ENCODE measurements at places on chromosomes 4 and X. TPM values are rescaled to one million over a fixed set of nuclear protein-coding genes. Genes with fewer than 3 reads are reported as not detected.

GRCh38 chrX:143873343-143873742 lies 10.5 kb upstream of the UBE2NL start:
- no peak for DNase-seq

DNA sequence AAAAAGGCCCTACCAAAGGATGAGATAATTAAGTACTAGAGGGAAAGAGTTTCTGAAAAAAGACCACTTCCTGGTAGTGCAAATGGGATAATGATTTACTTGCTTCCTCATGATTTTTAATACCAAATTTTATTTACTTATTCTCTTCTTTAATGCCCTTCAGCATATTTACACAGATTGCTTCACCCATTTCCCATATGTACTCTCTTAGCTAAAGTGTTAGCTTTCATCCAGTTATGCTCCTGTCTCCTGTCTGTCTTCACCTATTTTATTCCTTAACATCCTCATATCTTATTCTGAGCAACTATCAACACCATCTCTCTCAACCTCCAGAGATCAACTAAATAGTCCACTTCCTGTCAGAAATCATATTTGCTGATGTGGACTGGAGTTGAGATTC lies 183.2 kb upstream of the HS3ST1 start:
- no peak for DNase-seq

DNA sequence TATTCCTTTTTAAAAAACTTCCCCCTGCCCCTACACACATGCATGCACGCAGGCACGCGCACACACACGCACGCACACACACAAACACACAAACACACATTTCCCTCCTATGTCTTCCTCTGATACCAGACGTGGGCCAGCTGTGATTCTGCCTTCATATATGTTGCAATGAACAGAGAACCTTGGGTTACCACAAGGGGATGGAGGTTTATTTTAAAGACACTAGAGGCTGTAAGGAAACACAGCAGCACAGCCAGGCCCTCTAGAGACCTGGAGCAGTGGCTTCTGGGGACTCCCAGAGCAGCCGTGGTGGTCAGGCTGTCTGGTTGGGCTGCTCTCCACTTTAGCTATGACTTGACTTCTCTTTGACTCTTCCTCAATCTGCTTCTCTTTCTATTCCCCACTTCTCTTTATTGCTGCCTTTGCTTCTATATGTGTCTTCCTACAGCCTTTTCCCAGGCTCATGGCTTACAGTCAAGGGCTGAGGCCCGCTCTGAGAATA lies 3.2 kb upstream of the TLR10 start:
- DNase-seq, result peak; percentile 71

GRCh38 chrX:103817502-103817901 lies 14.6 kb downstream of the RAB9B start:
- DNase-seq, result no peak

DNA sequence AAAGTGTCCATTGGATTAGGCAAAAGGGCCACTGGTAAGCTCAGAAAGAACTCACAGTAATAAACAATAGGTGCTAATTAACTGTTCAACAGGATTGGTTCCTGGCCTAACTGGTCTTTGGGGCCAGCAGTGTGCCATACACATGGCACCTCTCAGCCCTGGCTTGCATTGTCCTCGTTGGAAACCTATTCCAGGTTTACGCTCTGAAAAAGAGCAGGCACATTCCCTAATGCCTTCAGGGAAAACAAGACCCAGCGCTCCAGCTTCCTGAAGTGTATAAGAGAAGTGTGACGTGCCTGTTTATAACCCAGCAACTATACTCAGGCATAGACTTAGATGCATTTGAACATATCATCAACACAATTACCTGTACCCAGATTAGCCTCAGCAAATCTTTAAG lies 51.9 kb upstream of the RBM47 start:
- DNase-seq, result no peak

GRCh38 chr4:153413842-153414241 lies 52.3 kb upstream of the TMEM131L start:
- DNase-seq, result no peak

- no peak for DNase-seq
Observed at GRCh38 chr4:20456407-20456806, 204.7 kb downstream of the SLIT2 start.

DNA sequence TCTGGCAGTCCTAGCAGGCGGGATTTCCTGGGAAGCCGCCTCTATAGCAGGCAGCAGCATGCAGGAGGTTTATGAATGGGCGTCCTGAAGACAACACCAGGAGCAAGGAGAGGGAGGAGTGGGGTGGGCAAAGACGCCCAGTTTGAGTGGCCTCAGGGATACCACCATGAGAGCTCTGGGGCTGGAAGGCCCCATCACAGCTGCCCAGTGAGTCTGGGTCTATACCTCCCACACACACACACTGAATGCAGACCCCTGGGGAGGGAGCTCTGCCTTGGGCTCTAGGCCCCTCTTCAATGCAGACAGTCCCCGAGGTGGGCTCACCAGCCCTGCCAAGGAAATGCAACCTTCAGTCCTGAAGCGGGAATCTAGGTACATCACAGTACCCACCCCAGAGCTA lies 98.6 kb downstream of the AFAP1 start:
- DNase-seq, result no peak

- no peak for DNase-seq
Observed at GRCh38 chrX:124736553-124737270, 390.3 kb downstream of the SH2D1A start.

GRCh38 chr4:6008766-6009385 lies 9.4 kb downstream of the C4orf50 start:
- DNase-seq, result no peak

DNA sequence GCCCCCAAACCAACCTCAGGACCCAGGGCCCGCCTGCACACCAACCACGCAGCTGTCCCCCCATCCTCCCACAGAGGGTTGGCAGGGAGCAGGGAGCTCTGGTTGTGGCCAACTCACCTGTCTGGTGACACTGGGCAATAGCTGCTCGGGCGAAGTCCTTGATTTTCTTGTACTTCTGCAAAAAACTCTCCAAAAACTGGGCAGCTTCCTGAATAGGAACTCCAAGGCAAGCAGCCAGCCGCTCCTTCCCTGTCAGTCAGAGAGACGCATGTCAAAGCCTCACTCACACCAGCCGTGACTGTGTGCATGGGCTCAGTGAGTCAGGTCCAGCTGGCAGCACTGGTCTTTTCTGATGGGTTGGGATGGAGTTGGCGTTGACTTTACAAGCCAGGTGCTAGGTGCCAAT lies 26.4 kb downstream of the NAT8L start:
- DNase-seq, result no peak

- DNase-seq, result no peak
Observed at GRCh38 chrX:19810006-19810774, 77.2 kb downstream of the SH3KBP1 start.

- no peak for DNase-seq
Observed at GRCh38 chr4:121597346-121597934, 99.3 kb downstream of the ANXA5 start.

- no peak for DNase-seq
Observed at GRCh38 chrX:15468036-15468435, 25.1 kb downstream of the PIR start.

DNA sequence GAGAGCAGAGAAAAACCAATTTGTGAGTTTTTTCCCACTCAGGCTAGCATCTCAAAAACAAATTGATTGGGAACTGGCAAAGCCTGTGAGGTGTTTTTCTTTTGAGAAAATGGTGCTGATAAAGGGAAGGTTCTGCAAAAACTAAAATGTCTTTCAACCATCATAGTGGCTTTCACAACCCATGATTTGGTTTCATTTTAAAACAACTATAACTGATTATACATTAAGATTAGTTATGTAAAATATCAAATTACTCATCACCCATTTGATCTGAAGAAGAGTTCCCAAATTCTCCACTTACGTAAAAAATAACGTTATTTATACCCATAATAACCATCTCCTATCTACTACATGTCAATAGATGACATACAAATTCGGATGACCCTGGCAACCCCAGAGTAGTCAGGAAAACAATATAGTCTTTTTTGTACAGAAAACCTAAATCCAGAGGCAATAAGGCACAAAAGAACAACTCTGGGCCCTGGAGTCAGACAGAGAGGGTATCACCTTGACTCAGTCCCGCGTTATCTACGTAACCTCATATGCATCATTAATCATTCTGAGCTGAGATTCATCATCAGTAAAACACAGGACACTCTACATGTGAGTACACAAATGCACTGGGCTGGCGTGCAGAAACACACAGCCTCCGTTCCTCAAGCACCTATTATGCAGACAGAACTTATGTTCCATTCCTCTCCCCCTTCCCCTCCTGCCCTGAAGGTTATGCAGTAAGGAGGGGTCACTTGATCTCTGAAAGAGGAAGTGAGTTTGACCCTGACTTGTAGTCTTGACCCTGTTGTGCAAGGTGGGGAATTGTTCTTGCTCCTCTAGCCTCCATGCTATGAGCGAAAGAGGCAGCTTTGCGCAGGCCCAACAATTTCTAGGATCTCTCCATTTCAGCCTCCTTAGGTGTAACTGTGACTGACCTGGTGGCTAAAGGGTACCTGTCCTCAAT lies 82.2 kb downstream of the SLC9A7 start:
- no peak for DNase-seq

DNA sequence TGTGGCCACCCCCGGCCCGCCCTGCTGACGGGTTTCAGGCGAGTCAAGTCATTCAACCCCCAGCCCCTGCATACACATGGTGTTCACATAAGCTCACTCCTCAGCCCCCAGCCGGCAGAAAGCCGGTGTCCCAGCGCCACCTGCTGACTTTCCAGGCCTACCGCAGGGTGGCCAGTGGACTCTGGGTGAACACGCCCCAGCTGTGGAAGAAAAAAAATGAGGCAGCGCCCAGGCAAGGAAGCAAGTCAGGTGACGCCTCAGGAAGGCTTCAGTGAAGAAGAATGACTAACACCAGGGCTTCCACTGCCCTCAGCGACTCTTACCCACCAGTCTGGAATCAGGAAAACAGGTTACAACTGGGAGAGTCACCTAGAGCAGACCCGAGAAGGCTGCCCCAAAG lies 15.8 kb downstream of the BCAP31 start:
- no peak for DNase-seq

- no peak for DNase-seq
Observed at GRCh38 chr4:38161208-38162113, 201.3 kb downstream of the PTTG2 start.

DNA sequence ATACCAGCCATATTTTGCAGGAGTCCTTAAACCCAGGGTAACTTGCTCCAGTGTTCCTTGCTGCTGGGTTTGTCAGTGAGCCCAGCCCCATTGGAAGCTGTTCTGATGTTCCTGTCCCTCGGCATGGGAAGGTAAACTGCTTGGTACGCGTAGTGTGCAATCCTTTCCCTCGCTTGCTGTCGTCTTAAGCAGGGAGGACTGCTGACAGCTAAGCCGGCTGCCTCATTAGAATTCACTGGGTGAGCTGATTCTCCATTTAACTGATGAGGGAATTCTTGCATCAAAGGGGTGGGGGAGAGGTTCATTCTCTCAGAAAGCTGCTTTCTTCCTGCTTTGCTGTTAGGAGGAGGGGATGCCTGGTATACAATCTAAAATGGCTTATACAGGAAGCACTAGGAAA lies 164.6 kb downstream of the MID1IP1 start:
- DNase-seq, result no peak

GRCh38 chrX:46599051-46599560 lies 25.5 kb downstream of the CHST7 start:
- DNase-seq, result no peak

GRCh38 chr4:150080337-150080736 lies 2.1 kb downstream of the DCLK2 start:
- DNase-seq, result no peak

DNA sequence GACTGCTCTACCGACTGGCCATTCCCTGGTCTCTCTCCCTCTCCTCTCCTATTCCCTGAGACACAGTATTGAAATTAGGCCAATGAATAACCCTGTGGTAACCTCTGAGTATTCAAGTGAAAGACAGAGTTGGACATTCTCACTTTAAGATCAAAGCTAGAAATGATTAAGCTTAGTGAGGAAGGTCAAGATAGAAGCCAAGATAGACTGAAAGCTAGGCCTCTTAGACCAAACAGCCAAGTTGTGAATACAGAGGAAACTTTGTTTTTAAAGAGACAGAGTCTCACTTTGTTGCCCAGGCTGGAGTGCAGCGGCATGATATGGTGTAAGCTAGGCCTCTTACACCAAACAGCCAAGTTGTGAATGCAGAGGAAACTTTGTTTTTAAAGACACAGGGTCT lies 64.6 kb downstream of the KDM6A start:
- DNase-seq, result no peak

DNA sequence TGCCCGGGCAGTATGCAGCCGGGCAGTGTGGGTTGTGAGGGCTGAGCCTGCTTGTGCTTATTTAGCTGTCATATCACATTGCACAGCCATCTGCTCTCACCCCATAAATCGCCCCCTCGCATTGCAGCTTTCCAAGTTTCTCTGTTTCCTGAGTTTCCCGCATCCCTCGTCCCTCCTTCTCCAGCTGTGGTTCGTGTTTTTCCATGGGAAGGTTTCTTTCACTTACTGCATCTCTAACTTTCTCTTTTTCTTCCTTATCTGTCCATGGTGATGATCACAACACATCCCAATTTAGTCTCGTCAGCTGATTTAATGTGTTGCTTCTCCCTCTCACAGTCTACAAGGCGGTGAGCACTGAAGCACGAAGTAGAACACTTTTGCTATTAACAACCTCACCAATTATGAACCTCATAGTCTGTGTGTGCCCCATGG lies 118.1 kb downstream of the ENPP6 start:
- no peak for DNase-seq

GRCh38 chr4:11549525-11549924 lies 120.8 kb upstream of the HS3ST1 start:
- DNase-seq, result no peak

DNA sequence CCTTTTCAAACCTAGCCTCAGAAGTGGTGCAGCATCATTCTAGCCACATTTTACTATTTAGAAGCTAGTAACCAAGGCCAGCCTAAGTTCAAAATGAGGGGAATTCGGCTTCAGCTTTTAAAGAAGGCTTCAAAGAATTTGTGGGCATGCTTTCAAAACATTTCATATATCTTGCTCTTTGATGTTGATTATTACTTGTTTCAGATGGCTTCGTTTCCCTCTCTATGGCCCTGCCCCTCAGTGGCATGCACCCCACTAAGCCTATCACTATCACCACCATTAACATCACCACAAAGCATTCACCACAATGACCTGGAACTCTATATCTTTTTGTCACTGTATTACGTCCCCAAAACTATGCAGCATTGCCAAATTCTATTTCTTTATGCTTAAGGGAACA lies 51.2 kb upstream of the FAM47B start:
- DNase-seq, result no peak

- DNase-seq, result no peak
Observed at GRCh38 chr4:169604131-169604900, 8.1 kb downstream of the NEK1 start.

Gene GPR119
- total RNA-seq, result not detected

Gene NHS
- total RNA-seq, result 2.8 TPM

Gene CLDN2
- not detected for total RNA-seq

Gene SPARCL1
- total RNA-seq, result 500 TPM

Gene DDIT4L
- 0.43 TPM for total RNA-seq

Gene SMIM9
- not detected for total RNA-seq

Gene HSFX4
- not detected for total RNA-seq

Gene ATP2B3
- total RNA-seq, result not detected

Gene BRS3
- total RNA-seq, result not detected

Gene GAGE12F
- not detected for total RNA-seq

Gene NAA11
- total RNA-seq, result not detected

Gene TRIM60
- total RNA-seq, result not detected

Gene VEGFC
- total RNA-seq, result 6.0 TPM

Gene CXCL8
- not detected for total RNA-seq

Gene TMLHE
- total RNA-seq, result 38.8 TPM

Data from Right ventricle myocardium inferior (tissue), 1 donor.